Stimulated activated CD4-positive, alpha-beta T cell treated with anti-CD3 and anti-CD28 coated beads, Interleukin-15, amount 100 ng/mL, for 48 hours (primary cell): ENCODE measurements at places on chromosomes 7 and 10.

DNA sequence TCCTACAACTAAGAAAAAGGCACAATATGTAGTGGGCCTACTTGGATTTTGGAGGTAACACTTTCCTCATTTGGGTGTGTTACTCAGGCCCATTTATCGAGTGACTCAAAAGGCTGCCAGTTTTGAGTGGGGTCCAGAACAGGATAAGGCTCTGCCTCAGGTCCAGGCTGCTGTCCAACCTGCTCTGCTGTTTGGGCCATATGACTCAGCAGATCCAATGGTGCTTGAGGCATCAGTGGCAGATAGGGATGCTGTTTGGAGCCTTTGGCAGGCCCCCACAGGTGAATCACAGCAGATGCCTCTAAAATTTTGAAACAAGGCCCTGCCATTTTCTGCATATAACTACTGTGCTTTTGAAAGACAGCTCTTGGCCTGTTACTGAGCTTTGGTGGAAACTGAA, 24.5 kb upstream of the OR13A1 start:
- DNase-seq, result no peak

DNA sequence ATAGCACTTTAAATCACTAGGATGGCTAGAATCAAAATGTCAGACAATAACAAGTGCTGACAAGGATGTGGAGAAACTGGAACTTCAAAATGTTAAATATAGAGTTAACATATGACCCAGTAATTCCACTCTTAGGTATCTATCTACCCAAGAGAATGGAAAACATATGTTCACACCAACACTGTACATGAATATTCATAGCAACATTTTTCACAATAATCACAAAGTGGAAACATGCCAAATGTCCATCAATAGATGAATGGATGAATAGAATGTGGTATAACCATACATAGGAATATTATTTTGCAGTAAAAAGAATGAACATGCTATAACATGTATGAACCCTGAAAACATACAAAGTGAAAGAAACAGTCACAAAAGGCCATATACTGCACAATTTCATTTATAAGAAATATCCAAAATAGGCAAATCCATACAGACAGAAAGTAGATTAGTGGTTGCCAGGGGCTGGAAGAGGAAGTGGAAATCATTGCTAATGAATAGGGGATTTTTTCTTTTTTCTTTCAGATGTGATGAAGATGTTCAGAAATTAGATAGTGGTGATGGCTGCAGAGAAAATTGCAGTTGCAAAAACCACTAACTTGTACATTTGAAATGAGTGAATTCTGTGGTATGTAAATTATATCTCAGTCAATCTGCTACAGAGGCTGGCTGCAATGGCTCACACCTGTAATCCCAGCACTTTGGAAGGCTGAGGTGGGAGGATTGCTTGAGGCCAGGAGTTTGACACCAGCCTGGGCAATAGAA, 93.0 kb downstream of the CPVL start:
- no peak for DNase-seq

- DNase-seq, result no peak
Observed at GRCh38 chr10:102611514-102612087, 32.7 kb upstream of the TRIM8 start.

DNA sequence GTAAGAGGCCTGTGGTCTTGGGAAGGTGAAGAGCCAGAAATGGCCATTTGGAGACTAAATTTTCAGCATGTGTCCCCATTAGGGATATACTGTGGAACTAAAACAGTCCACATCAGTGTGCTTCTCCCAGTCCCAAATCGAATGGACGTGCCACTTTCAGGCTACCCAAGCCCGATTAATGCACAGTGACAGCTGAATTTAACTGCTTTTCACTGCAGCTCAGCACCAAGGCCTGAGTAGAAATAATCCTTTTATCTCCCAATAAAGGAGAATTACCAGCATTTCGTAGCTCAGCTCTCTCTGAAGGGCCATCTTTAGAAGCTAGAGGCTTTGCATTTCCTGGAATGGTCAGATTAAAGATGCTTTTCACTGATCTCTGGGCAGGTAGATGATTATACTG, 183.3 kb downstream of the NPSR1 start:
- no peak for DNase-seq

- DNase-seq, result no peak
Observed at GRCh38 chr10:89526358-89526757, 9.0 kb downstream of the SLC16A12 start.

DNA sequence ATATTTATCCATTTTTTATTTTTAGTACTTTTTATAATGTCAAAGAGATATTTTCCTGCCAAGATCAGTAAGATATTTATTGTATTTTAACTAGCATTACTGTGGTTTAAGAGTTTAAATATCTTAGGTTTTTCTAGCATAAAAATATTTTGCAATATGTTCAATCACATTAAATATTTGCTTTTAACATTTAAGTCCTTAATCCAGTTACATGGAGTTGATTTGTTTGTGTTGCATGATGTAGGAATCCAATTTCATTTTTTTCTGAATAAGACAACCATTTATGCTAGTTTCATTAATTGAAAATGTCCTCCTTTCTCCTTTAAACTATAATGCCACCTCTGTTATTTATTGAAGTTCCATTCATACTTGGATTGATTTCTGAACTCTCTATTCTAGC, 41.8 kb downstream of the CAV1 start:
- DNase-seq, result no peak

GRCh38 chr7:69903410-69903809, 305.1 kb downstream of the AUTS2 start:
- DNase-seq, result no peak

DNA sequence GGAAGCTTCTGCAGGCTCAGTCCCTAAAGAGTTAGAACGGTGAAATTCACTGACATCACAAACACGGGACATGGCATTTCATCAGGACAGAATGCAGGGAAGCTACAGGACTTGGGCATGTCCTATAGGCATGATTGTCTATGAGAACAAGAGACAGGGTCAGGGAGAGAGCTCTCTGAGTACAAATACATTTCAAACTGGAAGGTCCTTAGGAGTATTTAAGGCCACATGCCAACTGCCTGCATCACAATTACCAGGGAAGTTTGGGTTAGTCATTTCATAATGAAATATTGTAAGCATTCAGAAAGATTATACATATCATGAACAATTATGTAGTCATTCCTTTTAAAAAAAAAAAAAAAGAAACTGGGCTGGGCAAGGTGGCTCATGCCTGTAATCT, 71.3 kb downstream of the CREB3L2 start:
- no peak for DNase-seq

DNA sequence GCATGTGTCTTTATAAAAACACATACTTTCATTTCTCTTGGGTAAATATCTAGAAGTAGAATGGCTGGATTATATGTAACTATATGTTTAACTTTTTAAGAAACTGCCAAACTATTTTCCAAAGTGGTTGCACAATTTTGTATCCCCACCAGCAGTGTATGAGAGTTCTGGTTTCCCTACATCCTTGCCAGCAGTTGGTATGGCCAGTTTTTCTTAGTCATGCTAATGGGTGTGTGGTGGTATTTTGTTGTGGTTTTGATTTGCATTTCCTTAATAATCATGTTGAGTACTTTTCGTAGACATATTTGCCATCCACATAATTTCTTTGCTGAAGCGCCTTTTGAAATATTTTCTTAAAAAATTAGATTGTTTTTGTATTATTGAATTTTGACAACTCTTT, 60.3 kb downstream of the NEUROG3 start:
- no peak for DNase-seq

GRCh38 chr7:33107136-33108066, 1.8 kb downstream of the RP9 start:
- DNase-seq, result no peak

- DNase-seq, result no peak
Observed at GRCh38 chr7:131222171-131222570, 105.5 kb upstream of the MKLN1 start.

- no peak for DNase-seq
Observed at GRCh38 chr7:71886046-71886445, 526.1 kb downstream of the CALN1 start.

DNA sequence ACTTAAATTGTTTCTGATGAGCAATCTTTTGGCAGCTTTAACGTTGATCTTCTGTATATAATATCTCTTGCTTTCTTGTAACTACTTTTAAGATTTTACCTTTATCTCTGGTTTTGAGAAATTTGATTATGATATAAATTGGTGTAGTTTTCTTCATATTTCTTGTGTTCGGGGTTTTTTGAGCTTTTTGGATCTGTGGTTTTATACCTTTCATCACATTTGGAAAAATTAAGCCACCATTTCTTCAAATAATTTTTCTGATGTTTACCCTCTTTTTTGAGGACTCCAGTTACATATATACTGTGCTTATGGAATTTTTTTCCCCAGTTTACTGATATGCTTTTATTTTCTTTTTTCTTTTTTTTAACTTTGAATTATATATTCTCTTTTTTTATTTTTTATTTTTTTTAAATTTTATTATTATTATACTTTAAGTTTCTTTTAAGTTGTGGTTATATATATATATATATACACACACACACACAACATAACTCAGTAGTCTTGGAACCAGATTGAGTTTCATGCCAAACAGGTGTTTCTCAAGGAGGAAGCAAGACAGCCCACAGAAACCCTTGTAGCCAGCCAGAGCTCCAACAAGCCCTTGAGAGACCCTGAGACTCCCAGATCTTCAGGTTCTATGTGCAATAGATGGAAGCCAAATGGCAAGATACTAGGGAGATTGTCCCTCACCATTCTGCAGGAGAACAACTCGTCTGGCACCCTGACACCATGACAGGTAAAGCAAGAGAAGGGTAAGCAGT, 27.5 kb upstream of the NME8 start:
- DNase-seq, result no peak

- DNase-seq, result no peak
Observed at GRCh38 chr7:94183289-94183749, 179.2 kb upstream of the BET1 start.

- no peak for DNase-seq
Observed at GRCh38 chr10:122678266-122678665, 21.4 kb downstream of the C10orf120 start.

DNA sequence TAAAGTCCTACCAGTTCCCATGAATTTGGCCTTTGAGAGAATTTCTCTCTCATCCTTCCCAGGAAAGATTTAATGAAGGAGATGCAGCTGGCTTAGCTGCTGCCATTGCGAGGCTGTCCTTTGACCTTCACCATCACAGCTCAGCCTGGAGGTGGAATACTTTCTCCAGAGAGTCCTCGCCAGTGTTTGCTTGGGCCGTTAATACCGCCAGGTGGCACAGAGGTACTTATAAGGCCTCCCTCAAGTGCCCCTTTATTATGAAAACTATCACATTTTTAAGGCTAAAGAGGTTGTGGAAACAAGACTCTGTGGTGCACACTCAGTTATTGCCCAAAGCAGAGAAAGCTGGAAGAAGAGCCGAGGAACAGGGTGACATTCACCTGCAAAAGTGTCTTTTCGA, 330.6 kb downstream of the CCSER2 start:
- DNase-seq, result no peak

DNA sequence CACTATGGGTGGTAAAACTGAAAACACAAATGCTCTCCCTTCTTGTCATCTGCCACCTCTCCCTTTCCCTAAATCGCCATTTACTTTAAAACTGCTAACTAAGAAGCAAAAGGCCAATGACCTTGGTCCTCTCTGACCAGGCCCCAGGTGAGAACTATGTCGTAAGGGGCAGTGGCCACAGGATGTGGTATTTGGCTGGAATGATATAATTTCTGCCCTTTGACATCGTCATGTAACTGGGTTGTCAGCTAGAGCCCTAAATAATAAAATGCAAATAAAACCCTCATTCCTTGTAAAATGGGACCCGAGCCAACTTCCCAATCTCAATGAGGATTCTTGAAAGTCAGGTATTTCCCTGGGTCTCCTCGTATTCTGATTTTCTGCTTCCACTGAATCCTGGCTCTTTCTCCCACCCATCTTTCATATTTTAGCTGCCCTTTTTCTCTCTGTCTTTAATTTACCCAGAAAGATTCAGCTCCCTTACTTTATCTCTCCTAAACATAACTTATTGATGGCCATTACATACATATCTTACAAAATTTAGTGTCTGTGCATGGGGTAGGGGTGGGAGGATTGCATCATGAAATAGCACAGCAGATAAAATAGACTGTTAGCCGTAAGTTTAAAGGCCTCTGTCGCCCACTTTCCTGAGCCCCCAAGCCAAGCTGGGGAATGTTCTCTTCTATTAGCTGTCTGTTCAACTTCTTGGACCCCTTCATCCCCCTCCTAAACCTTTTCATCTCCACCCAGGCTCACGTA, 3.2 kb upstream of the EEPD1 start:
- no peak for DNase-seq

DNA sequence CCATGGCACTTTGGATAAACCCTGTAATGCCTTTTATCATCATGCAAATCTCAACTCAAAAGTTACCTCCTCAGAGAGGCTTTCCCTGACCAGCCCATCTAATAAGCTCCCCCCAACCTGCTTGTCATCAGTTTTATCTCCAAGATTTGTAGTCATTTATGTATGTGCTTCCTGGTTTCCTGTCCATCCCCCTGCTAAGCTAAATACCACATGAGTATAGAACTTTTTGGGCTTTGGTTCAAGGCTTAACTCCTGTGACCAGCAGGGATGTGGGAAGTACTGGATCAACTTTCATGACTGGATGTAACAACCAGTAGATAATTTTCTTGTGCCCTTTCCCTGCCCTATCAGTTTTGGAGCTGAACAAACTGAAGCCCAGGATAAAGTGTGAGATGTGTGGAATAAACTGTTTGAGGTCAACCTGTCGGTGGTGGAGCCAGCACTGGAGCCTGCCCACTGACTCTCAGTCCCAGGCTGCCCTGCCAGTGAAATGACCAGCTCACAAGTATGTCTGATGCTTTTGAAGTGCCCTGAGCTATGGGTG, 148.6 kb downstream of the CYP26A1 start:
- DNase-seq, result no peak

GRCh38 chr7:116324582-116324981, 114.2 kb downstream of the TES start:
- DNase-seq, result no peak

DNA sequence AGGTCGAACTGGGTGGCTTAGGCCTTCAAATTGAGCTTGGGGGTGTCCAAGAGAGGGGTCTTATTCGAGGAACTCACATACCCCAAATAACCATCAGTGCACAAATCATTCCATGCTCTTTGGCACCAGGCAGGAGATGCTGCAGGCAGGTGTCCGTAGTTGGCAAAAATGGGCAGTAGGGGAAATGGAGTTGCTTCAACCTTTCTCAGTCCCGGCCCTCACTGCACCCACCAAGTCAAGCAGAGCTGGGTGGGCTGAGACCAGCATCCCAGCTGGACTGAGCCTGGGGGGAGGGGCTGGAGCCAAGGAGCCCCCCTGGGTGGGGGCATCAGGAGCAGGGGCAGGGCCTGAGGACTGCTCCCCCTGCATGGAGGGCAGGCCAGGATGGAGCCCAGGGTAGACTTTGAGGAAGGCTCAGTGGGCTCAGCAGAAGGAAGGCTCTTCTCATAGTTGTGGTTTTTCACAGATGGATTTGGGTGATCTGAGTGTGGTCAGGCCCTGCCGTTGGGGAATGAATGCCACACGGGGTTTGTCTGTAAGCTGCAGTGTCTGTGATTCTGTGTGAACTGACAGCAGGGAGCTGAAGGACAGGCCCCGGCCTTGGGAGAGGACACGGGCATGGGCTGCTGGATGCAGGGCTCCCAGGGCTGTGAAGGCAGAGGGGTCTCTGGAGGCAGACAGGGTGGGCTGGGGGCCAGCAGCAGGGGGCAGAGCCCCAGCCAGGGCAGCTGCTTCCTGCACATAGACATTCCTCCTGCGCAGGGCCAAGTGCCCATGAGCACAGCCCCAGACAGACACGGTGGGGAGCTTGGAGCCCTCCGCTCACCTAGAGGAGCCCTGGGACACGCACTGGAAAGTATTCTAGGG, 144.5 kb downstream of the ADCY1 start:
- no peak for DNase-seq

- no peak for DNase-seq
Observed at GRCh38 chr7:126856691-126857291, 395.9 kb downstream of the GRM8 start.
